ENCODE measurements at places on chromosomes 1 and 21.

DNA sequence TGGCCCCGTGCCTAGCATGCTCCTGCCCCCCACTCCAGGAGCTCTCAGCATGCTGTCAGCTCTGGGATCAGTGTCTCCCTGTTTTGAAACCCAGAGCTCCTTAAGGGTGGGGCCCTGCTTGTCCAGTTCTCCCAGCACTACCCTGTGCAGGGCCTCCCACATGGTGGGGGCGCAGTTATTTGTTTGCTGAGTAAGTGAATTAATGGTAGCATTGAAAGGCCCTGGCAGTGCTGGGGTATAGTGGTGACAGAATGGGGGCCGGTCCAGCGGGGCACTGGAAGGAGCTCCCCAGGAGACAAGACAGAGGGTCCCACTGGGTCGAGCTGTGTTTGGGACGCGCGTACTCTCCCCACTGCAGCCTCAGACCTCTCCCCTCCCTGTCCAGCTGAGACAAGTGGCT, 99.9 kb downstream of the NPHP4 start:
- DNase-seq = no peak

GRCh38 chr1:172350856-172351255, 69.6 kb upstream of the C1orf105 start:
- DNase-seq = no peak

DNA sequence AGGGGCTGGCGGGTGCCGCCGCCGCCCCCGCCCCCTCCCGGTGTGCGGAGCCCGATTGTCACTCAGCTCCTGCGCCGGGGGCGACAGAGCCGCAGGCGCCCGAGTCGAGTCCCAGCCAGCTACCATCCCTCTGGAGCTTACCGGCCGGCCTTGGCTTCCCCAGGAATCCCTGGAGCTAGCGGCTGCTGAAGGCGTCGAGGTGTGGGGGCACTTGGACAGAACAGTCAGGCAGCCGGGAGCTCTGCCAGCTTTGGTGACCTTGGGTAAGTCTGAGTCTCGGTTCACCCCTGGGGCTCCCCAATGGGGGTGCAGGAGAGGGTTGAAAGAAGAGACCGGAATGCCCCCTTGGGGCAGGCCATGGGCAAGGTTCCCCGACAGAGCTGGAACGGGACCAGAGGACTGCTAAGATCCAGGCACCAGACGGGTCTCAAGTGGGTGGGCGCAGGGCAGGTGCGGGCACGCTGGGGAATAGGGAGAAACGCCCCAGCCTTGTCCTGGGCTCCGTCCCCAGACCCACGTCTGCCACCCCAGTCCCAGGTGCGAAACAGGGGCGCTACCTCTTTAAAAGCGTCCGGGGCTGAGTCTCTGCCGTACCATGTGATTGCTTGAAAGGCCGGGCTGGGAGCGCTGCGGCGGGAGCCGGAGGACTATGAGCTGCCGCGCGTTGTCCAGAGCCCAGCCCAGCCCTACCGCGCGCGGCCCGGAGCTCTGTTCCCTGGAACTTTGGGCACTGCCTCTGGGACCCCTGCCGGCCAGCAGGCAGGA, at the start of gene ADORA1:
Gene ADORA1 (plus strand): TSS at position 61 of the 765 bp plus-strand sequence. CDS start 1,116 bp downstream, outside the sequence.
- DNase-seq = no peak

- DNase-seq = no peak
Measured at GRCh38 chr1:29971703-29972102, 735.4 kb downstream of the PTPRU start.

- DNase-seq = no peak
Measured at GRCh38 chr1:228108742-228109072, 392 bp downstream of the MRPL55 start.

DNA sequence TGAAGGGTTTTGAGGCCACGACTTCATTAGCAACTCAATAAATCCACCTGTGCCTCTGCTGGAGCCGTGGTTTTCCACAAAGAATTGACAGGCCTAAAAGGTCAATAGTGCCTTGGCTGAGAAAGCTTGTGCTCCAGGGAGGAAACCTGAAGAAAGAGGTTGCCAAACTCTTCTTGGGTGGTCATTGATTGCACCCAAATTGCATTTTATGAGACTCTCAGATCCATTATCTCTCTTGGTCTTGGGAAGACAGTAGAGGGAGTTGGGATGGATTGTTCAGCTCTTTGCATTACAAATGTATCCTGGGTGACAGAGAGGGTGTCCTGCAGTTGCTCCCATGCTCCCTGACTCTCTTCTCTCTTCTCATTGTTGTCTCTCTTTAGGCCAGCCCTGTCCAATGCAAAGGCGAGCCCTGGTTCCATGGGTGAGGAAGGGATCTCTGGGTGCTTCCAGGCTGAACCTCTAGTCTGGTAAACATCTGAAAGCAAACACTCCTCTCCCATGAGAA, 46.1 kb upstream of the HTR1D start:
- no peak for DNase-seq

DNA sequence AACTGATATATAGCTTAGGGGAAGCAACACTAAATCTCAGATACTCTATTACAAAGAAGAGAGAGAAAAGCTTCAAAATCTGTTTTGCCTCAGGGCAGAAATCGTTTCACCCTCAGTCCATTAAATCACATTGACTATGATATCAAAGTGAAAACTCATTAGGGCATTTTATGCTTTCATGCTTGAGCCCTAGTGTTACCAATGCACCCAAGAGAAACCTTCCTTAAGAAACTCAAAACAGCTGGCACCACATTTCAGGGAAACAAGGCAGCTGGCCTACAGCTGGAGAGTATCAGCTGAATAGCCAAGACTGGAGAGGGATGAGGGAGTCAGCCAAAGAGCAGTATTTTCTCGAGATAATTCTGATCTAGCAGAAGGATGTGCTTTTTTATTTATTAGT, 14.9 kb downstream of the COLGALT2 start:
- DNase-seq = no peak

GRCh38 chr1:214842856-214843255, 239.7 kb upstream of the KCNK2 start:
- no peak for DNase-seq

GRCh38 chr1:179156026-179156425, 73.5 kb downstream of the ABL2 start:
- DNase-seq = no peak

GRCh38 chr1:204520834-204521709, 4.9 kb downstream of the MDM4 start:
- DNase-seq = peak; percentile 80

DNA sequence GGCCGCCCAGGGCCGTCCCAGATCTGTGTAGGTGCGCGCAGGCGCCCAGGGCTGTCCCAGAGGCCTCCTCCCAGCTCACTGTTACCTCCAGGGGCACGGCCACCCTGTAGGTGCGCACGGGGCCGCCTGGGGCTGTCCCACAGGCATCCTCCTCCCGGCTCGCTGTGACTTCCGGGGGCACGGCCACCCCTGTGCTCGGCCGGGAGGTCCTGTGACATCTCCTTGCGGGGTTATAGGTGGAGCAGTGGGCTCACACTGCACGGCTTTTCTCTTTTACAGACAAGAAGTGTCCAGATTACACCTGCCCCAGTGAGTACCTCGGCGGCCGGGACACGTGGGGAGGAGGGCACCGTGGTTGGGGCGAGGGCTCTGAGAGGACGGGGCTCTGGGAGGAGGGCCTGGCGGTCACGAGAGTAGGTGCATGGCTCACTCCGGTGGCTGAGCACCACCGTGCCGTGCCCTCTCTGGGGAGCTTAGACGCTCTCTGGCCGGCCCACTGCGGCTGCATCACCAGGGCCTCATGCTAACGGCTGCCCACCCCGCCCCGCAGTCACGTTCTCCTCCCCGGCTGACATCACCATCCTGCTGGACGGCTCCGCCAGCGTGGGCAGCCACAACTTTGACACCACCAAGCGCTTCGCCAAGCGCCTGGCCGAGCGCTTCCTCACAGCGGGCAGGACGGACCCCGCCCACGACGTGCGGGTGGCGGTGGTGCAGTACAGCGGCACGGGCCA, 21.4 kb downstream of the COL6A1 start:
- DNase-seq = no peak

DNA sequence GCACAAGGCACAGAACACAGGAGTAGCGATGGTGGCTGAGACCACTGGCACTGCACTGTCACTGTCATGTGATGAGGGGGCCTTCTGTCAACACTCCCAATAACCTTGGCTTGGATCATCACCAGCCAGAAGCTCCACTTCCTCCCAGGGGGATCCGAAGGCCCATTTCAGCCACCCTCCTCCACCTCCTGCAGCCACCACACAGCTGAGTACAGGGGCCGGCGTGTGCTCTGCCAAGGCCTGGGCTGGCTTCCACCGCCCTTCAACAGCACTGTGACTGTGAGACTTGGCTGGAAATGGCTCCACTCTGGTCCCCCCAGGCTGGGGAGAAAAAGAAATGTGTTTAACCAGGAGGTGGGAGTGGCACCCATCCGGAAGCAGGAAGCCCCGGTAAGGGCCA, 9.9 kb upstream of the NADK start:
- DNase-seq = no peak

DNA sequence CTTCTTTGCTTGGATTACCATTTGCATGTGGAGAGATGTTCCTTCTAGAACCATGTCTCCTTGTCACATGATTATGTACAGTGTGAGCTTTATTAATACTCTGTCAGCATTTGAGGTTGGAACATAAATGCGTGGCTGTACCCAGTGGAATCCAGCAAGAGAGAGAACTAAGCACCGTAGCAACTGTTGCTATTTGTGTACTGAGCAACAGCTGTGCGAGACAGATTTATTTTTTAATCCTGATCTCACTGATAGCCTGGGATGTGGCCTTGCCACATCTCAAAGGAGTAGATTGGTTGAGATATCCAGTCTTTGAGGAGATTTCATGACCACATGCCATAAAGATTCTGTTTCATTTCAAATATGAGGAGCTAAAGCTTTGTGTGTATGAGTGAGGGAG, 43.4 kb downstream of the KIF1B start:
- DNase-seq = no peak

GRCh38 chr1:73782901-73783300, 415.1 kb downstream of the LRRIQ3 start:
- no peak for DNase-seq

DNA sequence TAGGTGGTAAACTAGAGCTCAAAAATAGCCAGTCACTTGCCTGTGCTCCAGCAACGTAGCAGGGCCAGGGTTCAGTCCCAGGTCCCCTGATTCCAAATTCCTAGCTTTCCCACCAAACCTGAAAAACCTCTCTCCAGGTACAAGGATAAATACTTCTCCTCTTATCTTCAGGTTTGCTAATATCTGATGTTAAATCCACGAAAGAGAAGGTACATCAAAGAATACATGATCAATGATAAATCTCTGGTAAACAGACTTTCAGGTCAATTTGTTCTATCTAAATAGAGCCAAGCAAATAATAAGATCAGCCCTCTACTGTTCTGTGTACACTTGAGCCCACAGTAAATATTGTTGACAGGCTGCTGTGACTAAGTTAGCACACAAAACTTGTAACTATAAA, 52.1 kb upstream of the AKT3 start:
- DNase-seq = no peak

- no peak for DNase-seq
Measured at GRCh38 chr1:2965676-2966075, 55.6 kb upstream of the ACTRT2 start.

- DNase-seq = no peak
Measured at GRCh38 chr1:151809290-151809984, 4.2 kb upstream of the LINGO4 start.

DNA sequence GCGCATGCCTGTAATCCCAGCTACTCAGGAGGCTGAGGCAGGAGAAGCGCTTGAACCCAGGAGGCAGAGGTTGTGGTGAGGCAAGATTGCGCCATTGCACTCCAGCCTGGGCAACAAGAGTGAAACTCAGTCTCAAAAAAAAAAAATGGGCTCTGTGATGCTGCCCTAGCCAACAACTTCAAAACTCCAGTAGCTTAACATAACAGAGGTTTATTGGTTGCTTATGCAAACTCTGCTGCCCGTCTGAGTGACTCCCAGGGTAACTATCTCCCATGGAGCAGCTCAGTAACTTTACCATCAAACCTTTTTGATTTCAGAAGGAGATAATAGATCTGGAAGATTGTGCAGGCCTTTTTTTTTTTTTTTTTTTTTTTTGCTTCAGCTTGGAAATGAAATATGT, 18.9 kb upstream of the ITLN2 start:
- DNase-seq = no peak

- DNase-seq = no peak
Measured at GRCh38 chr1:35030756-35031446, 844 bp downstream of the ZMYM6 start.

DNA sequence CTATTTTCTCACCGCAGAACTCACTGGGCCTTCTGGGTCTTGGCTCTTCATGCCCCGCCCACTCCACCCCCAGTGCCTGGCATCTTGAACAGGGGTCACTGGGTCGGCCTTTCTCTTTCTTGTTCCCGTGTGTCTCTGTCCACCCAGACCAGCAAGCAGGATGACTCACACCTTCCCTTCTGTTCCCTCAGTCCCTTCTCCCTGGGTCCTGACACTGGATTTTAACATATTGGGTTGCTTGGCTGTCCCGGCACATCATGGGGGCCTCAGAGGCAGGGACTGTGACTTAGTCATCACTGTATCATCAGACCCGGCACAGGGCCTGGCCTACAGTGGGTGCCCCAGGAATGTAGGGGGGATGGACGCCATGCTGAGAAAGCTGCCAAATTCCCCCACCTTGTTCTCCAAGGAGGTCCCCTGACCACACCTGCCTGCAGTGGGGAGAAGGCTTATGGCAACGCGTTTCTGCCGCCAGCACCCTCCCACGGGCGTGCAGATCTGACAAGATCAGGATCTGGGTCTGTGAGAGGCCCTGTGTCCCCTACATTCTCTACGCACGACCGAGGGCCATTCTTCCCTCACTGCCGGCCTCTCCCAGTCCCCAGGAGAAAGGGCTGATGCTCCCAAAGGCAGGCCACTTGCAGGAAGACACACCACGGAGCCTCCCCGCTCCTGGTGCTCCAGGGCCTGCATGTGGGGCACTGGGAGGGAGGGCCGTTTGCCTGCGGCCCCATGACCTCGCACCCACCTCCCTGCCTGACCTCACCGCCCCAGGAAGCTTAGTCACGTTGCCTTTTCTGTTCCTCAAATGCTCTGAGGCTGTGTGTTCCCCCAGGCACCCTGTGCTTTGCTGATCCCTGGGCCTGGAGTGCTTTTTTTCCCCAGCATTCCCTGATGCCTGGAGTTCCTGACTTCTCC, 157.2 kb upstream of the TMEM51 start:
- DNase-seq = no peak

- DNase-seq = peak; percentile 30
Measured at GRCh38 chr1:3470650-3471355, 16.3 kb downstream of the ARHGEF16 start.

DNA sequence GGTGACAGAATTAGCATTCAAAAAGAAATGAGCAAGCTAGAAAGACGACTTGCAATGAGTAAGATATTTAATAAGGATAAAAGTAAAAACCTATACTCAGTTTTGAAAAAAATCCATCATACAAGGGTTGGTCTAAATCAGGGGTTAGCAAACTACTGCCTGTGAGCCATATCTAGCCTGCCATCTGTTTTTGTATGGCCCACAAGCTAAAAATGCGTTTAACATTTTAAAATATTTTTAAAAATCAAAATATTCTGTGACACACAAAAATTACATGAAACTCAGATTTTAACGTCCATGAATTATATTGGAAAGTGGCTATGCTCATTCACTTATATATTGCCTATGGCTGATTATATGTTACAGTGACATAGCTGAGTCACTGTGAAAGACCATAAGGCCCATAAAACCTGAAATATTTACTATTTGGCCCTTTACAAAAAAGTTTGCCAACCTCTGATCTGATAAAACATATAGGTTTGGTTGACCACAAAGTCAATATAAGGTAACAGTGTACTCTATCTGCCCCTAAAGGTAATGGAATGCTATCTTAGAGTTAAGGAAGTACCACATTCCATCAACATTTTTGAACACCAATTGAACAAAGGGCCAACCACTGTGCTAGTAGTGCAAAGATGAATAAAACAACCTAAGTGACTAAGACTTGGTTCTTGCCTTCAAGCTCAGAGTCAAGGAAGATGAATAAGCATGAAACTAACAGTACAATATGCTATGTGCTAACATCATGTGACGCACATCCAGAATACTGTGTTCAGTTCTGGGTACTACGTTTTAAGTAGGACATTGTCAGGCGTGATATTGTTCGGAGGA, 3.2 kb downstream of the IFT25 start:
- DNase-seq = no peak
